ENCODE measurements at places on chromosomes 3 and 15. TPM values are rescaled to one million over a fixed set of nuclear protein-coding genes. Genes with fewer than 3 reads are reported as not detected.

- no peak for DNase-seq
Observed at GRCh38 chr3:174337227-174337626, 521.9 kb upstream of the NAALADL2 start.

- no peak for DNase-seq
Observed at GRCh38 chr3:148698190-148698810, 597 bp downstream of the AGTR1 start.

- DNase-seq = no peak
Observed at GRCh38 chr15:50250760-50251394, 14.6 kb downstream of the HDC start.

DNA sequence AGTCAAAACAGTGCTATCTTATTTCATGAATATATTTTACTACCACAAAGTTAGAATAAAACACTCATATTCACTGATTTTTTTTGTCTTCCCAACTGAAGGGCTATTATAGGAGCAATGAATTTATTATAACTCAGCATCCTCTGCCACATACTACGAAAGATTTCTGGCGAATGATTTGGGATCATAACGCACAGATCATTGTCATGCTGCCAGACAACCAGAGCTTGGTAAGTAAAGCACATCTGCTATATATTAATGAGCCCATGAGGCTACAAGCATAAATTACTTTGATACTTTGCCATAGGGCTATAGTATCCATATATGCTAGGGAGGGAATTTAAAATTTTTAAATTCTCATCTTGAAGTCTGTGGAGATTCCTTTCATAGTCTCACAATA is 95.9 kb downstream of the FEZF2 start:
- no peak for DNase-seq

RAB6B gene
- 4.0 TPM for total RNA-seq

RSL24D1 gene
- 237 TPM for total RNA-seq

C3orf49 gene
- not detected for total RNA-seq

ABHD10 gene
- 60.9 TPM for total RNA-seq
